Stimulated activated CD8-positive, alpha-beta memory T cell treated with anti-CD3 and anti-CD28 coated beads, Interleukin-12 subunit alpha, Interleukin-12 subunit beta, amount 100 ng/mL, for 1 hour (primary cell): ENCODE measurements at places on chromosomes 2 and 18.

- no peak for DNase-seq
These were observed 158.5 kb upstream of the ALKAL2 start for GRCh38 chr2:446303-446874.

DNA sequence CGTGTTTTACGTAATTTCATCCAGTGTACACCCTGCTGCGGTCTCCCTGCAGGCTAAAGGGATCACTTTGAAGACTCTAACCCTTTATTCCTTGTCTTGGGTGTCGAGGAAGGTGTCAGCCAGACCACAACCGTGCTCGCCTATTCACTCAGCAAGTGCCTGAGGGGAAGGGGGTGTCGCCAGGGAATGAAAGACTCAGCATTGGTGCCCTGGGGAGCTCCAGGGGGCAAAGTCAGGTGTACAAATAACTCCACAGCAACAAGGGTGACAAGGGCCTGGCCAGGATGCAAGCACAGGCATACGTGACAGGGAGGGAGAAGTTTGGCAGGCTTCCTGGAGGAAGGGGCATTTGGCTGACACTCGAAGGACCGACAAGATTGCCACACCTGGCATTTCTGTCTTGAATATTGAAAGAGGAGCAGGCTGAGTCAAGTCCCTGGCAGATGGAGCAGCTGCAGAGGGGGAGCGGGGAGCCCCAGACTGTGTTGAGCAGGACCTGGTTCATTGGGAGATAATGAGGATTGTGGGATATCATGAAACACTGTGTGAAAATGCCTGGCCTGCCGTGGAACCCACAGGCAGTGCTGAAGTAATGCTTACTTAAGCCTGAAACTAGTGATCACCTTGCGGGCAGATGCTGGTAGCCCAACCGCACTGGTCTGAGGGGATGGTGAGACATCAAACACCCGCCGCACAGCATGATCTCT, 93.9 kb downstream of the RHOB start:
- DNase-seq, result no peak

- no peak for DNase-seq
These were observed 56.5 kb upstream of the ACVR1 start for GRCh38 chr2:157932480-157933159.

- DNase-seq, result no peak
These were observed 368.7 kb downstream of the CMPK2 start for GRCh38 chr2:6497048-6497447.

DNA sequence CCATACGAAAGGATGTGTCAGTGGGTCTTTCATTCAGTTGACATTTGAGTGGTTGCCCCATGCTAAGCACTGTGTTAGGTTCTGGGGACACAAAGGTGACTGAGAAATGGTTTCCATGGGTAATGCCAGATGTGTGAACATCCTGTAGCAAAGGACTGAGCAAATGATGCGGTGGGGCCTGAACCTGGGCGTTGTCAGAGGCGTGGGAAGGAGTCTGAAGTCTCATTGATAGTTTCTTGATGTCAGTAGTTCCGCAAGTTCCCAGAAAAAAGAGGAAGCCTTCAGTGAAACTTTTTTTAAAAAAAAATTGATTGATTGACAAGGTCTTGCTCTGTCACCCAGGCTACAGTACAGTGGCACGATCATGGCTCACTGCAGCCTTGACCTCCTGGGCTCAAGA, 56.9 kb downstream of the LIMS1 start:
- no peak for DNase-seq

DNA sequence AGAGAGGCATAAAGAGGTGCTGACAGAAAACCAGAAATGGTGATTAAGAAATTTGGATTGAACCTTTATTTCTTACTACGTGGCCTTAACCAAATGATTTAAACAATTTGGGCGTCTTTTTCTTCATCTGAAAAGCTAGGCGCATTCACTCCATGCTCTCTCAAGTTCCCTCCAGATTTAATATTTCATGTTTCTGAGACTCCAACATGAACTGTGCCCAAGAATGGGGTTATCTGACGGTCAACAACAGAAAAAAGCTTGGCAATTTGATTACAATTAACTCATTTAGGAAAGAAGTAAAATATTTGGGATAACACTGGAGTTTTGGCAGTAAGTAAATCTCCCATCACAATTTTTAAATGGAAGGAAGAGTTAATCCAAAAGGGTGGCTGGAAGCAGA, 345.4 kb downstream of the ARHGAP15 start:
- no peak for DNase-seq

DNA sequence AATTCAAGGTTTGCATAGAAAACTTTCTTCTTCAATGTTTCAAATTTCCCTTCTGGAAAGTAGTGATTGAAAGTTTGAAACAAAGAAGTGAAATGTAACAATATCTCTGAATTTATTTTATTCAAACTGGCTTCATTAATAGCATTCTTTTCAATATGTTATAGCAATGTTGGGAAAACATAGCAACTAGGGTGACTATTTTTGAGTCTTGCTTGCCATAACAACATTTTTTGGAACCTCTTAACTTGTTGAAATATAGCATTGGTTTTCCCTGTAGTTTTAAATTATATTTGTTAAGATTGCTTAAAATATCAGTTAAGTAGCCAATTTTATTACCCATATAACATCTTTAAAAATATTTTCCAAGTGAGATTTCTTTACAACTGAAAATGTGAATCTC, 141.7 kb upstream of the OSR1 start:
- DNase-seq, result no peak

GRCh38 chr2:58155160-58155778, 85.9 kb downstream of the FANCL start:
- DNase-seq, result no peak

GRCh38 chr18:23154030-23154429, 18.7 kb downstream of the CABLES1 start:
- DNase-seq, result no peak
